ENCODE measurements at places on chromosomes 4 and X.

DNA sequence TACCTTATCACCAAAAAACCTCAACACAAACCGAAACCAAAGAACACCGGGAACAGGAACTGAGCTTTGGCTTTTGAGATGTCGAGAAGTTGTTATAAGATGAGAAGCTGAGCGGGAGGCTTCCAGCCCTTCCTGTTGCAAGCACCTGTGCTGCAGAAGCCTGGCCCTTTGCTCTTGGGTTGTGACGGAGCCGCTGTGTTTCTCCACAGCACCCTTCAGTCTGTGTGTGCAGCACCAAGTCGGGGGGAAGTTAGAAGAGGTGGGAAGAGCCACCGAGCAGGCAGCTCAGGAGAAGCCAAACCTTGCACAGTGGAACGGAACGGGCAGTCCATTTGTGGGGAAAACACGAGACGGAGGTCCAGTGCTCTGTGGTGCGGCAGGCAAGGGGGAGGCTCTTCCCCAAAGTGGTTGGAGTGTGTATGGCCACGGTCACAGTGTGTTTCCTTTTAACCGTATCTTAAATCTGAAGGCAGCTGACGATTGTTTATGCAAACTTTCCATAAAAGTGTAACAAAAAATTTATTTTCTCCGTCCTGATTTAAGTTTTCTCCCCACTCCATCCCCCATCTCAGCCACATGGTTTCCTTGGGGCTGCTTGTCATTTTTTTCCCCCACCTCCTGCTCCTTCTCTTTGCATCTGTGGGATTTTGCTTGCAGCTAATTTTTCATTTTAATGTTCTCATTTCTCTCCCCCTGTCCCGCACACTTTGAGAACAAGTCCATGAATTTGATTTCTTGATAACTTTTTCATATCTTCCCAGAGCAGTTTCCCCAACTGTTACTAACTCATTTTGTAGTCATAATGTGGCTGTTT lies 123.7 kb downstream of the STOX2 start:
- no peak for DNase-seq

GRCh38 chr4:56786955-56787354 lies 34.5 kb downstream of the SPINK2 start:
- DNase-seq: peak; percentile 95

- peak; percentile 9 for DNase-seq
These were observed 41.1 kb downstream of the REELD1 start for GRCh38 chr4:146255463-146255862.

DNA sequence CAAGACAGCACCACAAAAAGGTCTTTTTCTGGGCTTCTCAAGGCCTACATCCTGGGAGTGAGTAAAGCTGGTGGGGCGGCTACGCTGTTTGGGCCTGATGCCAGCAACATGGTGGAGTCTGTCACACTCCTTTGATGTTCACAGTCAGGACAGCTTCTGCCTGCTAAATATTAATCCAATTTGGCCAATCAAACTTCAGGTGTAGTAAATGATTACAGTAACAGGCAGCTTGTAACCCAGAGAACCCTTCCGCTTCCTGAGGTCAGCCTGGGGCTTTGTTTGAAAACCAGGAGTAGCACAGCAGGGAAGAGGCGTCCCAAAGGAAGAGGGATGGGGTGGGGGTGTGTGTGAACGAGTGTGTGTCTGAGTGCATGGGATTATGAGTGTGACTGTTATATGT lies 220.4 kb downstream of the MAML3 start:
- DNase-seq: no peak

DNA sequence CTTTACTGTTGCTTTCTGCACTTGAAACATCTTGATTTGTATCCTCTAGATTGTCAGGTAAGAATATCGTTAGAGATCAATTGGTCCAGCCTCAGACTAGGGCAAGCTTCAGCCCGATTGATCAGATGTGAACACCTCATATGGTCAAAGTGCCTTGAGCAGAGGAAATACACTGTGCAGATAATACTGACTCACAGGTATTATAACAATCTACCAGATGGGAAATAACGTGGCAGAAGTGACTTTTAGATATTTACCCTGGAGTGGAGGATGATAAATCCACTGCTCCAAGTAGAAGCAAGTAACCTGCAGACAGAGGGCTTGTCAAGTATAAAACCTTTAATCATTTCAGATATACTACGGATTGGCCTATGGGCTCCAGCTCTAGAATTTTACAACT lies 17.9 kb downstream of the VEGFC start:
- DNase-seq: no peak

- no peak for DNase-seq
These were observed 91.6 kb upstream of the MAP3K15 start for GRCh38 chrX:19606902-19607301.

GRCh38 chrX:149962859-149963757 lies 24.8 kb upstream of the EOLA2 start:
- DNase-seq: peak; percentile 53

- peak; percentile 83 for DNase-seq
These were observed 59.9 kb downstream of the RTL9 start for GRCh38 chrX:110418316-110419235.

GRCh38 chr4:40842725-40843423 lies 93.1 kb downstream of the NSUN7 start:
- no peak for DNase-seq

- DNase-seq: no peak
These were observed 87.4 kb upstream of the AMELX start for GRCh38 chrX:11205796-11206195.

- DNase-seq: no peak
These were observed 395.9 kb upstream of the HS3ST1 start for GRCh38 chr4:11824566-11824965.

GRCh38 chr4:52660643-52661042 lies 1.5 kb upstream of the USP46 start:
- DNase-seq: no peak

GRCh38 chr4:88419874-88420273 lies 37.0 kb upstream of the HERC5 start:
- DNase-seq: no peak

DNA sequence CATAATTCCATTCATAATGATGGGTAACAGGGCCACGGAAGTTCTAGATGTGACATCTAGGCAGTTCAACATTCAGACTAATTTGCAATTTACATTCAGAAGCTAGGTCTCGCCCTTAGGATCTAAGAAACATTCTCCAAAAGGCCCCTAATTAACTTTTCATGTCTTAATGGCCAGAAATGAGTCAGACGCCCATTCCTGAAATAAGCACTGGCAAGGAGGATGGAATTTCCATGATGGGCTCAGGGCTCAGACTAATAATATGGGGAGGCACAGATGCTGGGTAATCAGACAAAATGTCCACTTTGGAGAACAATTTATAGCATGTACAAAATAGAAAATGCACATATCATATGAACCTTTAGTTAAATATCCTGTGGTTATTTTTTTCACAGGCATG lies 102.8 kb upstream of the RPS6KA3 start:
- DNase-seq: no peak

- DNase-seq: no peak
These were observed 178.9 kb downstream of the ARAP2 start for GRCh38 chr4:36065274-36065871.

DNA sequence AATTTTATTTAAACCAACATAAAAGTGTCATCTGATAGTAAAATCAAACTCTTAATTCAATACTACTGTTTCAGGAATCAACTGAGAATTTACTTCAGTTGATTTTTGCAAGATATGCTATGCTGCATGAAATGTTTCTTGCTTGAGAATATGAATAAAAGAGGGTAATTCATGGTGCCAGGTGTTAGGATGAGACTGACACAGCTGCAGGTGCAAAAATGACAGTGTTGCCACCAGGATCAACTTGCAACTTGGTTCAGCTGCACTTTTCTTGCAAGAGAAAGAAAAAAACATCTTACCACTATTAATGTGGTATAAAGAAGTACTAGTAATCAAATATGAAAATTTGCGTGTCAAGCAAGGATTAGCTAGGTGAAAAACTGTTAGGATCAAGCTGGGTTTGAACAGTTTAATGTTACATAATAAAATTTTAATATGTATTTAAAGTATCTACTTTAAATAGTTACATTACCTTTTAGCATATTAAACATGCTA lies 49.7 kb downstream of the CHIC2 start:
- no peak for DNase-seq

- DNase-seq: peak; percentile 0
These were observed 360.2 kb downstream of the ZIC3 start for GRCh38 chrX:137926090-137926489.

DNA sequence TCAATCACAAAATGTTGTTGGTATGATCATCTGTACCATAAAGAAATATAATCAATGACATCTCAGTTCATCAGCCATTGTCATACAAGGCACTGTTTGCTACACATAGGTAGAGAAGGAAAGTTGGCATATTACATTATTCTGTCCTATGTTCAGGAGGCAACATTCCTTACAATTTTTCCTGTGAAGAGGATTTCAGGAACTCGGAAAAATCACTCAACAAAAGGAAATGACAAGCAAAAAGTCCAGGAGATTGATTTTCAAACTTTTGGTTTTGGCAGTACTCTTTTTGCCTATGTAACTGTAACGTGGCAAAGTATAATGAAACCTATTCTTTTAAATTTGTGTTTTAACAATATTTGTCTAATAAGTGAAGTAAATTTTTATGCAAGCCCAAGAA lies 131.3 kb downstream of the MAB21L2 start:
- DNase-seq: no peak
